ENCODE measurements at places on chromosomes 4 and X.

DNA sequence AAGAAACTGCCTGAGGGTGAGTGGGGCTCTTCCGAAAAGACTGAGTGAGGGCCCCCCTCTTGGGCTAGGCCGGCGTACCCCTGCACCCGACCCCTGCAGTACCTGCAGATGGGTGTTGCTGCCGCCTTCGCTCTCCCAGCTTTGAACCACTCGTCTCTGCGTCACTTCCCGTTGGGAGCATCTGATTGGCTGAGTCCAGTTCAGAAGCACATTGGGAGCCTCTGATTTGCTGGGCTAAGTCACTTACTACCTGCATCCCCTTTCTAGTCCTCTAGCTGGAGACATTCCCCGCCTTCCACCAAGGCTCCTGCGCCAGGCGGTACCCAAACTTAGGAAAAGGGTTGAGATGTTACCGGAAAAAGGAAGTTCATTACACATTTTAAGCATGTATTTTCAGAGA, 20.4 kb upstream of the WWC2 start:
- DNase-seq, result no peak

GRCh38 chr4:24266951-24267722, 317.2 kb downstream of the DHX15 start:
- no peak for DNase-seq

- no peak for DNase-seq
Observed at GRCh38 chr4:151021637-151022334, 6.7 kb upstream of the LRBA start.

- DNase-seq, result no peak
Observed at GRCh38 chr4:163380703-163381102, 37.0 kb downstream of the NPY5R start.

GRCh38 chr4:56093576-56093975, 144.8 kb downstream of the CEP135 start:
- no peak for DNase-seq

DNA sequence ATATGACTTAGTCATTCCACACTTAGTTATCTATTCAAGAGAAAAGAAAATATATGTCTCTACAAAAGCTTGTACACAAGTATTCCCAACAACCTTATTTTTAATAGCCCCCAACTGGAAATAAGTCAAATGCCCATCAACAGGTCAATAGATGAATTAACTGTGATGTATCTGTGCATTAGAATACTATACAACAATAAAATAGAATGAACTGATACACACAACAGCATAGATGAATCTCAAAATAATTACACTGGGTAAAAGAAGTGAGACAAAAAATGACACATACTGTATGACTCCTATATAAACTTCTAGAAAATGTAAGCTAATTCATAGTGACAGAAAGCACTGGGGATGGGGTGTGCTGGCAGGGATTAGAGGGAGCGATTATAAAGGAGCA, 354.1 kb upstream of the DIPK2B start:
- no peak for DNase-seq
